Frontal cortex (tissue), 4 donors: ENCODE measurements at places on chromosomes 3 and 15. TPM values are rescaled to one million over a fixed set of nuclear protein-coding genes. Genes with fewer than 3 reads are reported as not detected.

DNA sequence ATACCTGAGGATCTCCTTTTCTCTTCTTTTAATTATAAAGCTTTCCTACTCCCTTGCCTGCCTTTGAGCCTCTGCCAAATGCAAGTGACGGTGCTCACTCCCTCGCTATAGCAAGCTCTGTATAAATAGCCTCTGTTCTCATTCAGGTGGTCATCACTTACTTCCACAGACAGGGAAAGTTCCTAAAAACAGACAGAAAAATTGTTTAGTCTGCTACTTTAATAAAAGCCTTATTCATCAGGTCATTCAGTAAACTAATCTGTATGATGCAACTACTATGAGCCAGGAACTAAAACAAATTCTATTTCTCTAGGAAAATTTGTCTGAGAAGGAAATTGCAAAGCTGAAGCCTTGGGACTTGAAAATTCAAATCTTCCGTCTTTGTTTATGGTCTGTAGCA is 10.2 kb upstream of the DLG1 start:
- no peak for DNase-seq

Gene SENP8
- total RNA-seq: 6.1 TPM

Gene OCA2
- total RNA-seq: 4.5 TPM

Gene TPRG1
- 1.2 TPM for total RNA-seq

Gene BFSP2
- not detected for total RNA-seq

DNA sequence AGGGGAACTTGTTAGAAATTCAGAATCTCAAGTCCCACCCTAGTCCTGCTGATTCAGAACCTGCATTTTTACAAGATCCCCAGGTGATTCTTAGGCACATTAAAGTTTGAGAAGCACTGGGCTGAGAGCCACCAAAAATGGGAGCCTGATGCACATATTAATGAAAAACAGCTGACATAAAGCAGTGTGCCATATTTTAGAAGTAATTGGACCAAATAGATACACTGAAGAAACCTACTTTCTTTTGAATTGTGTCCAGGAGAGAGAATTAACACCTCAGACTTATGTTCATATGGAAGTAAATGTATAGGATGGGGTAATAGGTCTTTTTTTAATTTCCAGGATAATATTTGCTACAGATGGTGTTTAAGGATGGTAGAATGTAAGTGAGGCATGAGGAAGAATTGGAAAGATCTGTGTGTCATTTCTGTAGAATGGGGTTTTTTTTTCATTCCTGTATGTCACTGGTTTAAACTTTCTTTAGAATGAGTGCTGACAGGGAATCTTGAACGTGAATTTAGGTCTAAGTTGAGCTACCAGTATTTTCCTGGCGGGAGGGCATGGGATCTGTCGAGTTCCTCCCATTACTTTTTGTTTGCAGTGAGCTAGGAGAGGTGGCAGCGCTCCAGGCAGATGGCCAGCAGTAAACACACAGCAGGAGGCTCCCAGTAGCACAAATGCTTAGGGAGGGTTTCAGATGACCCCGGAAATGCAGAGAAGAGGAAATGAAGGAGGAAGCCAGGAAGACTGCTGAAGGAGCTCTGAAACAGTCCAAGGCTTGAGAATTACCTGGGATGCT is 185.6 kb downstream of the PLCL2 start:
- DNase-seq: no peak

DNA sequence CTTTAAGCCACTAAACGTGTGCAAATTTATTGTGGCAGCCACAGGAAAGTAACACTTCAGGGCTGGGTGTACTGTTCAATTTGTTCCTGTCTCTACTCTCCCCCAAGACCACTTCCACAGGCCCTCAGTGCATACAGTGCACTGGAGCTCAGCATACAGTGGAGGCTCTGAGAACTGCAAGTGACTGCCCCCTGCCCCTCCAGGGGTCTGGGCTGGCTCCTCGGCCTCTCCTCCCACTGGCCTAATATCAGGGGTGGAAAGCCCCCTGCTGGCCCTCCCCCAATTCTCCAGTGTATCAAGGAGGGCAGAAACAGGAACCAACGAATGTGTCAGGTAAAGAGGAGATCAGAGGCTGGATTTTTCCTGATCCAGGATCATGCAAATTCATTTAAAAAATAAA is 19.9 kb upstream of the HEG1 start:
- no peak for DNase-seq

Gene ARGFX
- not detected for total RNA-seq

GRCh38 chr3:22263042-22263441 is 512.0 kb upstream of the ZNF385D start:
- DNase-seq: no peak

DNA sequence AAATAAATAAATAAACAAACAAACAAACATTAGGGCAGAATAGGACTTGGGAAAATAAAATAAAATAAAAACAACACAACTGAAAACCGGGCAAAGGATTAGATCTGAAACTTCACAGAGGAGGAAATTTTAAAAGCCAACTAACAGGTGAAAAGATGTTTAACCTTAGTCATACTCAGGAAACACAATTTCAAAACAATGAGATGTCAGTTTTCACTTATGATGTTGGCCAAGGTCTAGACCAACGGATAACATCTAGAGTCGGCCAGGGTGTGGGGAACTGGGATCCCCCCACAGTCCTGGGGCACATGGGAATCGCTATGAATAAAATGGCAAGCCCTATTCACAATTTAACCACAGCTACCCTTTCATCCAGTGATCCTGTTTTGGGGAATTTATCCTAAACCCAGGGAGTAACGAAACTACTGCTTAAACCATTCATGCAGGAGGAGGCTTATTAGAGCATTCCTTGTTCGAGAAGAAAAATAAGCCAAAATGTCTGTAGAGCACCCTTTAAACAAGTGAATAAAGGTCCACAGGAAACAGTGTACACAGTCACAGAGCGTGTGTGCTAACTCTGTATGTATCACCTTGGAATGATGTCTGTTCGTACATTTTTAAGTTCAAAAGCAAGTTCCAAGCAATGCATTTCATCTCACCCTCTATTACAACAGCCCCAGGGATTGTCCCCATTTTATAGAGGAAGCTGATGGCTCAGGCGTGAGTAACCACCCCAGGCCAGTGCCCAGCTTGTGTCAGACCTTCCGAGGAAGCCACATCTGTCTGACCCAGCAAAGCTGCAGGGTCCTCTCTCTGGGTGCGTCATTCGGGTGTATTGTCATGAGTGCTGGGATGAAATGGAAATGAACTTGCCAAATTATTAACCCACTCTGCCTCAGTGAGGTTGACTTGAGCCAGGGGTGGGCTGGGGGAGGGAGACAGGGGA is 6.3 kb upstream of the ANPEP start:
- no peak for DNase-seq

DNA sequence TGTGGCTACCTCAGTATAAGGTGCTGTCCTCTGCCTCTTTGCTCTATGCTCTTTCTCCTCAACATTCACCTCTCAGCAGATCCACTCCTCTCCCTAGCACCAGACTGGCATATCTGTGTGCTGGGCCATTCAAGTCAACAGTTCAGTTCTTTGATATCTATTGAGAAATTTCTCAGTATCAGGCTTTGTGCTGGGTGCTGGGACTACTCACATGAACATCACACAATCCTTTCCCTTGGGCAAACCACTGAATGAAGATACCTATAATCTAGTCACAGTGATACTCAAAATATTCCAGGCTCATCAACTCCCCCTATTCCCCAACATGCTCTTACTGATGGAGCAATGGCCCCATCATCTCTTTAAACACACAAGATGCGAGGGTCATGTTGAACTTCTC is 120.8 kb downstream of the RPL22L1 start:
- DNase-seq: no peak

DNA sequence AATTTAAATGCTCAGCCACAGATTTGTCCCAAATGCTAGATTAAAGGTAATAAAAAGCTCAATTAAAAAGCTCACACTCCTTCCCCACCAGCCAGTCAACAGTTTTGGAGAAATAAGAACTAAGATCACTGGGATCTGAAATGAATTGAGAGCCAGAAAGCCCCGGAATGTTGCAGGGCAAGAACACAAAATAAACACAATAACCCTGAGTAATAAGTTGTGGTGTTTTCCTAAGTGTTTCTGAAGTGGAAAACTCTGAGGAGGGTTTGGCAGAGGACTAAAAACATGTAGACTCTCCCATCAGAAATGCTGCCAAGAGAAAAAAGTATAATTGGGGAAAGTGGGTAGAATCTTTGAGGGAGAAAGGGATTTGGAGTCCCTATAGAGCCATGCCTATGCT is 127.8 kb downstream of the ABI3BP start:
- no peak for DNase-seq

DNA sequence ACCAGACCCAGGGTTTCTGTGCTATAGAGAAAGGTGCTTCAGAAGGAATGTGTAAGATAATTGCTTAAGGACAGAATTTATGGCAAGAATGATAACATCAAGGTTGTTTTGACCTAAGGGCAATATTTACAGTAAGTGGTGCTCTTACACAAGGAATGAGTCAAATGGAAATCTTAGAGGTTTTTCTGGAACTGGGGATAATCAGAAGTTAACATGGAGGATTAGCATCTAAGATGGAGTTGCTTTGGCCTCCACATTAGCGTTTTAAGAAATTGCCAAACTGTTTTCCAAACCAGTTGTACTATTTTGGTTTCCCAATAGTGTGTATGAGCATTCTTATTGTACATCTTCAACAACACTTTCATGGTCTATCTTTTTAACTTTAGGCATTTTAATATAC is 3.1 kb downstream of the WDR93 start:
- DNase-seq: no peak

GRCh38 chr3:129238945-129239705 is 10.3 kb upstream of the COPG1 start:
- no peak for DNase-seq

Gene CHRNA3
- 0.41 TPM for total RNA-seq

DNA sequence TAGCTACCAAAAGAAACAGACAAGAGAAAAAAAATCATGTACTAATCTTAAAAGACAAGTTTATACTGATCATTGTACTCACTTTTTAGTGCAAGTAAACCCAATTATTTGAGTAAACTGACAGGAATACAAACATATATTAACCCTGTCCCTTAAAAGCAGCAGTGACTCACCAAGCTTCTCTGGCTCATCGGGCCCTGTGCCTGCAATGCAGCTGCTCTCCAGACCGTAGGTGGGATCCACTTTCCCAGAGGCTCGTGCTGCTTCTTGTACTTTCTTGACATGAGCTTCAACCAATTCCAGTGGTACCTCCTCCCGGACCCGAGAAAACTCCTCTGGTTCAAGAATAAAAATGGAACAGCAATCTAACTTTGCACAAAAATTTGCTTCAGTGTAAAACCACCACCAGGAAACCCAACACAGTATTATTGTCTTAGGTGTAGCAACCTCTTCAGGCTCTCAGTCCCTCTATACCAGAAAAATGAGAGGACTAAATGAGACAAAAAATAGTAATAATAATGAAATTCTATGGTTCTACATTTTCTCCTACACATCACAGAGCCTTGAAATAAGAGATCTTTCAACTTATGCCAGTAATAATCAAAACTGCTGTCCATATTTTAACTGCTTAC is 82.6 kb upstream of the CSPG5 start:
- no peak for DNase-seq

GRCh38 chr3:61541694-61542093 is 19.7 kb upstream of the PTPRG start:
- DNase-seq: no peak

GRCh38 chr15:45604326-45604725 is 17.1 kb downstream of the BLOC1S6 start:
- no peak for DNase-seq

- DNase-seq: no peak
These were observed 138.2 kb downstream of the TPRA1 start for GRCh38 chr3:127452321-127452821.

Gene MESP2
- total RNA-seq: not detected

GRCh38 chr3:9161298-9161697 is 88.1 kb downstream of the SRGAP3 start:
- DNase-seq: no peak

Gene CCR3
- not detected for total RNA-seq

GRCh38 chr3:15948388-15948787 is 150.6 kb upstream of the ANKRD28 start:
- DNase-seq: no peak

- no peak for DNase-seq
These were observed 111.0 kb upstream of the TGFBR2 start for GRCh38 chr3:30495172-30496065.

Gene ATP13A5
- 0.41 TPM for total RNA-seq

DNA sequence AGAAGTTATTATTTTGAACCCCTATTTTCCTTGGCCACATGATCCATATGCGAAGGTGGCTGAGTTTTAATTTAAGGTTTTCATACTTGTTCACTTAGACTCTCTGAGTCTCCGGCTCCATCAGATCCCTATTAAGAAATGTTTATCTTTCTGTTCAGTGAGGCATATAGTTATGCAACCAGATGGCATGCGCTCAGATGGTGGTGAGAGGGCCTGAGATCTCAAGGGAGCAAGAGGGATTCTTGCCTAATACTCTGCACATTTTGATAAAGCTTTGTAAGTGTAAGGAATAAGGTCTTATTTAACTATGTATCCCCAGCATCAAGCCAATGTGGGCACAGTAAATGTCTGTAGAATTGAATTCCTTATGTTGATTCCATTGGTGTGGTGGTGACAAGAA is 78.9 kb upstream of the DPH6 start:
- no peak for DNase-seq

DNA sequence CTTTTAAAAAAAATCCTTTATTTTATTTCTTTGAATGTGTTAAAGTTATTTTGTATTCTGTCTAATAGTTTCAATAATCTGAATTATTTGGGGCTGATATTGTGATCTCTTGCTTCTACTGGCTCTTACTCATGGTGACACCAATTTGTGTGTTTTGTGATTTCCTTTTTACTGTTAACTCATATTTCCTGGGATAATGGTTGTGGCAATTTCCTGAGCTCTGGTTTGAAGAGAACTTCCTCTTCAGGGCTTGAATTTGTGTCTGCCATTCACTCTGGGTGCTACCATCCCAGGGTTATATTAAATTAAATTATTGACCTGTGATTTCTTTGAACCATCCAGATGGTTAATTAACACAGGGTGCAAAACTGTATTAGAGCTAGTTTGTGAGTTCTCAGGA is 60.4 kb upstream of the RNF7 start:
- no peak for DNase-seq

DNA sequence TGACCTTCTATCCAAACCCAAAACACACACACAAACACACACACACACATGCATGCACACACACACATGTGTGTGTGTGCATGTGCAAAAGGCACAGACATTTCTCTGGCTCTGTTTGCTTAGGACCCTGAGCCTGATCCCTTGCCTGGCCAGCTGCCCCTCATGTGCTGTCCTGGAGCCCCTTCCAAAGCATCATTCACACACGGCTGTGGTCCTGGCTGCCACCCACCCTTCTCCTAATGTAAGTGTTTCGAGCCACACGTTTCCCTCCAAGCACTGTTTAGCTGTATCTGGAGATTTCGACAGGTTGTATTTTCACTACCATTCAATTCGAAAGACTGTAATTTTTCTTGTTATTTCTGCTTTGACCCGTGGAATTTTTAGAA is 45.8 kb upstream of the KLF13 start:
- no peak for DNase-seq
